Substantia nigra (tissue), 51 donors: ENCODE measurements at places on chromosomes 4 and X.

DNA sequence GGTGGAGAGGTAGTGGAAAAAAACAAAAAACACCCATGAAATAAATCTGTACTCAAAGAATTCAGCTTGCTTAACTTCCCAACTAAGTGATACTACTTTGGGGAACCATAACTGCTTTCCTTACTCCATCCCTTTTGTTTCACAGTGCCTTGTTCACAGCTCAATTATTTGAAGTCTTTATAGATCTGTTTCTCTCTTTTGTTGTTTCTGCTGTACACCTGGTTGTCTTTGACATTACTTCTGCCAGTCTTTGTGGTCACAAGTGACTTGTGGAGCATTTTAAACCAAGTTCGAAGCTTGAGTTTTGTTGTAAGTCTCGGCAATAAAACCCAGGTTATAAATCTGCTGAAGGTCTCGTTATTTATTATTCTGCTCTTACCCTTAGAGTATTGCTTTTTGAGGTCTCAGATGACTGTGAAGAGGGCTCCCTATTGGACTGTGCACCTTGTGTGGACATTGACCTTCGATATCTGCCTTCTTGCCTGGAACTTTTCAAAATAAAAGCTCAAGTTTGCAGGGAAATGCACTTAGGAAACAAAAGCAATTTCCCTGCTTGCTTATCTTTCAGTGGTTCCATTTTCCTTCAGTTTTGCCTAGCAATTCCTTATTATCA is 59.8 kb downstream of the ANK2 start:
- no peak for DNase-seq

DNA sequence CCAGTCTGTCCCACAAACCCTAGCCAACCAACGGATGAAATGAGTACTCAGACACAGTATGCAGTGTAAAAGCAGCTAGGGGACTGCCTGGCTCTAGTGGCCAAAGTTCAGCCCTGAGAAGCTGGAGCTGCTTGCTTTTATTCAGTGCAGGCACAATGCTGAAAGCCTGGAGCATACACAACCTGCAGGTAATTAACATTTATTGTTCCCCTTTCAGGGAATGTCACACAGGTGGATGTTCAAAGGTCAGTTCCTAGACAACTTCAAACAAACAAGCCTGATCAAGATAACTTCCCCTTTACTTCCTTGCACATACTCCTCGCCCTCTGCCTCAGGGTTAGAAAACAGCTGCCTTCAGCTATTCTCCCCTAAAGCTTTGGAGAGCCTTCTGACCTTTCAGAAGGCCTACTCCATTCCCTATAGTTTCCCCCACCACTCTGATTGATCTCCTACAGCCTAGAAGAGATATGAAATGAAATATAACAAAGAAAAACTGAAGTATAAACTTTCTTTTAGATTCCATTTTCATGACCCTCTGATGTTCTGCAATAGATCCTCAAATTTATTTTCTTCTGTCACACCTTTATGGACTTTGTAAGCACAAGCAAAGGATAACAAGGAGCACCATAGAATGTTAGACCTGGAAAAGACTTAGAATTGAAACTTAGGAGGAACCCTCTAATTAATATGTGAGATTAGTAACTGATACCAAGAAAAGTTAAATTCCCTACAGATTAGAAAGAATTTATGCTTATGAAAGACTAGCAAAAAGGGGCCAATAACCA is 6.8 kb upstream of the DCAF8L1 start:
- no peak for DNase-seq

DNA sequence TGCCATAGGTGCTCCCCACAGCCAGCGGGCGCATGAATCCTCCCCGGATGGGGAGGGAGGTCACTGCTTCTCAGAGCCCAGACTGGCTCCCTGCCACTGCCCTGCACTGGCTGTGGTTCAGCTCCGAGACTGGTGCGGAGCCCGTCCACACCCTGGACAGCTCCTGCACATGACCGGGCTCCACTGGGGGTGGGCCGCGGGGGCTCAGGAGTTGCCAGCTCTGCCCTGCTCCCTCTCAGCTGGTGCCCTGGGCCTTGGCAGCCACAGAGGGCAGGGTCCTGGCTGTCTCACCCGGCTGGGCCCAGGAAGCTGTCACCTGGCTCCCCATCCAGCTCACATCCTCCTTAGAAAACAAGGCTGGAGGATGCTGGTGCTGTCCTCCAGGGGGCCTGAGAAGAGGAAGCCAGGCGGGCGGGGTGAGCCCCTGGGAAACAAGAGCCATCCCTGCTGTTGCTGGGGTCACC is 64.9 kb upstream of the ADRA2C start:
- no peak for DNase-seq

DNA sequence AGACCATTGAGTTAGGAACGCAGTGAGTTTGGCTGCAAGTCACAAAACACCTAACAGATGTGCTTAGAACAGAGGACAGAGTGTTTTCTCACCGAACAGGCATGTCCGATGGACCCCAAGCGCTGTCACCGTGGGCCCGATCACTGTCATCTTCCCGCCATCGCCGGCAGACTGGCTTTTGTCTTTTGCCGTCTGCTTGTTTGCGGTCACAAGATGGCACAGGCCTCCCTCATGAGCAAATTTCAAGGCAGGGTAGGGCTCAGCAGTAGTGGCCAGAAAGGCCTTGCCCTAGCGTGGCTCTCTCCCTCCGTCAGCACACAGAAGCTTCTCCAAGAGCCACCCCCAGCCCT is 21.4 kb upstream of the MRFAP1 start:
- DNase-seq, result no peak

GRCh38 chr4:55398966-55399365 is 3.2 kb downstream of the TMEM165 start:
- DNase-seq, result no peak
